Activated CD4-positive, alpha-beta T cell treated with anti-CD3 and anti-CD28 coated beads, Interleukin-2, amount 50 U/mL, for 16 hours (primary cell): ENCODE measurements at places on chromosomes 12 and 14.

- DNase-seq: peak; percentile 68
Observed at GRCh38 chr12:32139064-32139421, 32.4 kb downstream of the BICD1 start.

GRCh38 chr14:69673104-69673503 is 61.7 kb downstream of the SUSD6 start:
- peak; percentile 52 for DNase-seq

- DNase-seq: no peak
Observed at GRCh38 chr14:89600950-89601826, 184.2 kb upstream of the FOXN3 start.

- DNase-seq: no peak
Observed at GRCh38 chr14:21475767-21476522, 814 bp downstream of the RAB2B start.

DNA sequence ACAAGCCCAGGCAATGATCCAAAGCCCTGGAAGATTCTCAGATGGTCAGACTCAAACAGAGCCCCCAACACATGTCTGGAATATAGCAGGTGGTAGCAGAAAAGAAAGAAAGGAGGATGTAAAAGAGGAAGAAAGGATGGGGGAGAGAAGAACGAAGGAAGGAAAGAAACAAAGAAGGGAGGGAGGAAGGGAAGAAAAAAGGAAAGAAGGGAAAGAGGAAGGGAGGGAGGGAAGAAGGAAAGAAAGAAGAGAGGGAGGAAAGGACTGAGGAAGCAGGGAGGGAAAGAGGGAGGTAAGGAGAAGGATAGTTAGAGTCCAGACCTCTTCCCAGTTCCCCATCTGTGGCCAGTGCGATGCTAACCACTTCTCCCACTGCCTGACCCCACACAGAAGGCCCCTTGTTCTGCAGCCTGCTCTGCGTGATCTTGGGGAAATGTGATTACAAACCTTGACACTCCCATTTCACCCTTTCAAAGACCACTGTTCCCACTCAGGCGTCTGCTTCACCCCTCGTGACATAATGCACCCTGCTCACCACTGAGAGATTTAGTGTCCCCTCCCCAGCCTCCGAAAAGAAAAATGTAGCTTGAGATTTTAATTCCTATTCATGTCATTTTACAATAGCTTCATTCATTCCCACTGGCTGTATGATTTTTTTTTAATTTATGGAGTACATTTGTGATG is 357.9 kb downstream of the BCL11B start:
- no peak for DNase-seq

GRCh38 chr14:72921396-72921795 is 4.9 kb upstream of the DCAF4 start:
- no peak for DNase-seq

DNA sequence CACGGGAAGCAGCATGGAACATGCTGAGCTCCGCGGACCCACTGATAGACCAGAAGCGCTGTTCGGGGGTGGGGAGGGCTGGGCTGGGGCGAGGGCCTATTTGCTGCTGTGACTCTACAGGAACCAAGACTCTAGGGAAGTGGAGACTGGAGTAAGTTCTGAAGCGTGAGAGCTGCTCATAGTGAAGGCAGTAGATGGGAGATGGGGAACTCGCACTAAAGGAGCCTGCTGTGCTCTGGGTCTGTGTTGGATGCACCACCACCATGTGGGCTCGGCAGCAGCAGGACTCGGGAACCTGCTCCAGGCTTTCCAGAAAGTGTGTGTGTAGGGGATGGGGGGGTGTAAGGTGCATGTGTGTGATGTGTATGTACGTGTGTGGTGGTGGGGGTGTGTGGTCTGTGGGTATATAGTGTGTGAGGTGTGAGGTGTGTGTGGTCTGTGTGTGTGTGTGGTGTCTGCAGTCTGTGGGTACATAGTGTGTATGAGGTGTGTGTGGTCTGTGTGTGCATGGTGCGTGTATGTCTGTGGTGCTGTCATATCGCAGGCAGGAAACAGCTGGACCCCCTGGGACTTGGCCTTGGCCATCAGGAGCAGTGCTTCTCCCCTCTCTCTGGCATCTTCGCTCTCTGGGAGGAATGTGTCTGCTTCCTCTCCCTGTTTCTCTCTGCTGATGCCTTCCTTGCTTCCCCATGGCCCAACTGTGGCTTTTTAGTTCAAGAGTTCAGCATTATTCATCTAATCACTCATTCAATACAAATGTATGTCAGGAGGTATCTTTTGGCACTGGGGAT is 378.9 kb downstream of the FUT8 start:
- no peak for DNase-seq

- DNase-seq: peak; percentile 69
Observed at GRCh38 chr12:67441736-67442346, 172.7 kb downstream of the CAND1 start.

DNA sequence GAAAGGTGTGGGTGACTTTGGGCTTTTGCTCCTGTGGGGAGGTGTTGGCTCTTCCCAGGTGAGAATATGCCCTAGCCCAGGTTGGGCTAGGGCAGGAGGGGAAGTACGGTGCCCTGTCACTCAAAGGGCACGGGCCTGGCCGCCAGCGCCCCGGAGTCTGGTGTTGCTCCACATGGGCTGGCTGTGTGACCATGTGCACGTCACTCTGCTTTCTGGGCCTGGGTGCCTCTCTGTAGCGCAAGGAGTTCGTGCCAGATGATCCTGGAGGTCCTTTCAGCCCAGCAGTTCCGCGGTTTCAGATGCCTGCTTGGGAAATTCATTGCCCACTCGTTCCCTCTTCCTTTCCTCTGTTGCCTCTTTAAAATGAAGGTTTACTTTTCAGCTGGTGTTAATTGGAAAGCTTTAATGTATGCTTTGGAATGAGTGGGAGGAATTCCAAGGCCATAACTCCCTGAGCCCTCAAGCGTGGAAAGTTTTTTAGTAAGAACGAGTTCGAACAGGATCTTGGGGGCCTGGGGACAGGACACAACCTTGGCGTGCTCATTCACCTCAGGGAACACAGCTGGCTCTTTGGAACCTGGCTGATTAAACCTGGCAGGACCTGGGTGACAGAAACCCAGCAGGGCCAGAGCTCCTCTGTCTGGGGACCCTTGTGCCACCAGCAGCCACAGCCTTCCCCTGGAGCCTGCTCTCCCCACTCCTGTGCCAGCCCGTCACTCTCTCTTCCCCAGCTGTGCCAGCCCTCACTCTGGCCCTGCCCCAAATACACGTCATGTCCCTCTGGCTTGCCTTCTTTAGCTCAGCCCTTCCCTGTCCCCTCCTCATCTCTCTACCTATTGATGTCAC is 42.8 kb downstream of the TSPAN9 start:
- no peak for DNase-seq

DNA sequence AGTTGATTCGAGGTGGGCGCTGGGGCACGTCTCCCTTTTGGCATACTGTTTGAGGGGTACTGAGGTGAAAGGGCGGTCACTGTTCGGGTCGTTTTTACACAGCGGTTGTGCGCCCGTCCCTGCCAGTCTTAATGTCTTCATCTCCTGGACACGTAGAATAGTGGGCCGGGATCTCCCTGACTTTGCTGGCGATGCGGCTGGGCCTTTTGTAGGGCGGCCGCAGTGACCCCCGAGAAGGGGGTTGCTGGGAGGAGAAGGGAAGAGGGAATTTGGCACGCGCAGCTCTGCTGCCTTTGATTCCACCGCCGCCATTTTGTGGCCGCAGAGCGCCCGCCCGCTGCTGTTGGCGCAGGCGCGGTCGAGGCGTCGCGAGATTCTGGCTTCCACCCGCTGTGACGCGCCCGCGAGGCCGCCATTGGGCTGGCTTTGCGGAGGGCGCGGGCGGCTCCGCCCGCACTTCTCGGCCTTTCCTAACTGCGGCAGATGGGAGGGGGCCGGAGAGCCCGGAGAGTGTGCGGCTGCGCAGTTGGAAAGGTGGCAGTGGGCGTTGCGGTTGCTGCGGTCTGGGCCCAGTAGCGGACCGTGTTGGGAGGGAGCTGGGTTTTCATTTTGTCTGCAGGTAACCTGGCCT is 542 bp downstream of the SRSF5 start:
- peak; percentile 94 for DNase-seq

DNA sequence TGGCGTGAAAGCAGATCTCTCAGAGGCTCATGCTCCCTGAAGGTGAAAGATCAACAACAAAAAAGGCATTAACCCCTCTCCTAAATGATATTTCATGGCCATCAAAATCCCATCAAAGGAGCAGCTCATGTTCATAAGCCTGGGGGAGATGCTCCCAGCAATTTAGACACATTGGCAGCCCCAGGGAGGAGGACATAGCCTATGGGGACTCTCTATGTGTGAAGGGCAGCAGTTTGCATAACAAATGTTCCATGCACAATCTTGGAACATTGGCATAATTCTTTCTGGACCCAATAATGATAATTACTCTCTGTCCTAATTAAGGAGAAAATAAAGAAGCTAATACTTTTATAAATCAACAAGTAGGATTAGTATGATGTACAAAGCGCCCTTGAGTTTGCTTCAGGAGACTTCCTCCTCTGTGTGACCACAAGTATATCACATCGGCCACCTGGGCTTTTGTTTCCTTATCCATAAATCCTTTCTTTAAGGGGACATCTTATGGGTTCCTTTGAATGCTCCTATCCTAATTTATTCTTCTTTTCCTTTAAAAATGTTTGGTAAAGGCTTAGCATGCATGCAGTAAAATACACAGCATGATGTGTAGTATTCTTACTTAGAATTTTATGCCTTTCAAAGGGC is 161.9 kb upstream of the PLEKHG7 start:
- no peak for DNase-seq

GRCh38 chr14:99195602-99196309 is 76.2 kb downstream of the BCL11B start:
- DNase-seq: no peak

- no peak for DNase-seq
Observed at GRCh38 chr12:14272956-14273912, 92.2 kb upstream of the ATF7IP start.

DNA sequence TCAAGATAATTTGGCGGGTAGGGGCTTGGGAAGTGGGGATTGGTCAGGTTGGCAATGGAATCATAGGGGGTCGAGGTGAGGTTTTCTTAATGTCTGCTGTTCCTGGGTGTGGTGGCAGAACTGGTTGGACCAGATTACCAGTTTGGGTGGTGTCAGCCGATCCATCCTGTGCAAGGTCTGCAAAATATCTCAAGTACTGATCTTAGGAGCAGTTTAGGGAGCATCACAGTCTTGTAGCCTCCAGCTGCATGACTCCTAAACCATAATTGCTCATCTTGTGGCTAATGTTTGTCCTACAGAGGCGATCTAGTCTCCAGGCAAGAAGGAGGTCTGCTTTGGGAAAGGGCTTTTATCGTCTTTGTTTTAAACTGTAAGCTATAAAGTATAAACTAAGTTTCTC is 868.4 kb downstream of the DIO2 start:
- no peak for DNase-seq

GRCh38 chr12:119869720-119870119 is 7.4 kb downstream of the CIT start:
- no peak for DNase-seq

DNA sequence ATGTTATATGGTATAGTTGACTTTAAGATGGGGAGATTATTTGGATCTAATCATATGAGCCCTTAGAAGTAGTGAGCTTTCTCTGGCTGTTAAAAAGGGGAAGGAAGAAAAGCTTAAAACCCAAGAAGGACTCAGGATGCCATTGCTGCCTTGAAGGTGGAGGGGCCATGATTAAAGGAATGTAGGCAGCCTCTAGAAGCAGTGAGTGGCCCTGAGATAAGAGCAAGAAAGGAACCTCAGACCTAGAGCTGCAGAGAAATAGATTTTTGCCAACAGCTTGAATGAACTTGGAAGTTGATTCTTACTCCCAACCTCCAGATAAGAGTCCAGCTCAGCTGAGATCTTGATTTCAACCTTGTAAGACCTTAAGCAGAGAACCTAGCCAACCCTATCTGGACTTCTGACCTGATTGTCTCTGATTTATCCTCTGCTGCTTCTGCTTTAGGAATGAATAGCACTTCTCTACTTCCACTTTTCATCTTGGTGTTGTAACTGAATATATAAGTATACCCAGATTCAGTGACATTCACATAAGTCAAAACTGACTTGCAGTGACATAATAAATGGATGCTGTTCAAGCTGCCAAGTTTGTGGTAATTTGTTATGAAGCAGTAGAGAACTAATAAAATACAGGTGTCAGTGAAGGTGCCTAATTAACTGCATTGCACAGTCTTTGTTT is 33.5 kb downstream of the RAD51B start:
- DNase-seq: no peak

- no peak for DNase-seq
Observed at GRCh38 chr14:91570021-91570420, 59.9 kb upstream of the PPP4R3A start.

DNA sequence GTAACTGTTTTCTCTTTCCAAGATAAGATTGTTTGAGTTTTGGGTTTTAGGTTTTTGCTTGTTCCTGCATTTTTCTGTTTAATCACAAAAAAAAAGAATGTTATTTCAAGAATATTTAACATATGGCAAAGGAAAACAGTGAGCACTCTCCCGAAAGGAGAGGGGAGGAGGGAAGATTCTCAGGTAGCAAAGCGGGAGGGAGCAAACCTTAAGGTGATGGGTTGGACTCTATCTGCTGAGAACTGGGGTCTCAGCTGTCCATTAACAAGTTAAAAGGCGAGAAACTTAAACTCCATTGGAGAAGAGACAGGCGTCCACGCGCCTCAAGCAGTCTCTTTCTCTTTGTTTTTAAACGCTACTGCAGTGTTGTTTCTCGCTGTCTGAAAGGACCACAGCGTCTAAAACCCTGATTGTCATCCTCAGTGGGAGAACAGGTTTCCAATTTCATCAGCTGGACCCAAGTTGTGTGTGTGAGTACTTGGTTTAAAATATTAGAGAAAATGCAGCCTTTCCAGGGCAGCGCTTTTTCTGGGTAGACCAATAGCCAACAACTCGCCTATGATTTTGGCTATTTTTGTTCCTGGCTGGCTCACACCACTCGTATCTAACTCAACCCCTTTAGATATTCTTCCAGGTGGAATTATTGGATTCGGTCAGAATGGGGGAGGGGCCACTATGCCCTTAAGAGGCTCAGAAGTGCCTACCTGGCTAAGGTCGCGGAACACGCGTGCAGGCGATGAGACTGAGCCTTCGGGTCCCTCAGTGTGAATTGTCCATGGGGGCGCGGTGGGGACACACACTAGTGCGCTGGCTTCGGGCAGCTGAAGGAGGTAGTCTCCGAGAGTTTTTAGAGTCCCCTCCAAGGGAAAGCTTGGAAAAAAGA is 8.2 kb downstream of the SIX1 start:
- no peak for DNase-seq
